ENCODE measurements at places on chromosomes 5 and 9.

DNA sequence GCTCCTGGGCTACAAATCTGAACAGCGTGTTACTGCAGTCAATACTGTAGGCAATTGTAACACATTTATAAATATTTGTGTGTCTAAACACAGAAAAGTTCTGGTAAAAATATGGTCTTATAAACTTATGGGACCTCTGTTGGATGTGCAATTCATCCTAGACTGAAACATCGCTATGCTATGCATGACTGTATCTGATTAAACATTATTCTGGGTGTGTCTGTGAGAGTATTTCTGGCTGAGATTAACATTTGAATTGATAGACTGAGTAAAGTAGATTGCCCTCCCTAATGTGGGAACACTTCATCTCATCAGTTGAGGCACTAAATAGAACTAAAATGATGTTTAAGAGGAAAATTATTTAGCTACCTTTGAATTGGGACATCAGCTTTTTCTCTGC, 24.3 kb upstream of the PRDM9 start:
- DNase-seq = no peak

- DNase-seq = no peak
These were observed 42.9 kb downstream of the GLRX start for GRCh38 chr5:95779611-95780010.

DNA sequence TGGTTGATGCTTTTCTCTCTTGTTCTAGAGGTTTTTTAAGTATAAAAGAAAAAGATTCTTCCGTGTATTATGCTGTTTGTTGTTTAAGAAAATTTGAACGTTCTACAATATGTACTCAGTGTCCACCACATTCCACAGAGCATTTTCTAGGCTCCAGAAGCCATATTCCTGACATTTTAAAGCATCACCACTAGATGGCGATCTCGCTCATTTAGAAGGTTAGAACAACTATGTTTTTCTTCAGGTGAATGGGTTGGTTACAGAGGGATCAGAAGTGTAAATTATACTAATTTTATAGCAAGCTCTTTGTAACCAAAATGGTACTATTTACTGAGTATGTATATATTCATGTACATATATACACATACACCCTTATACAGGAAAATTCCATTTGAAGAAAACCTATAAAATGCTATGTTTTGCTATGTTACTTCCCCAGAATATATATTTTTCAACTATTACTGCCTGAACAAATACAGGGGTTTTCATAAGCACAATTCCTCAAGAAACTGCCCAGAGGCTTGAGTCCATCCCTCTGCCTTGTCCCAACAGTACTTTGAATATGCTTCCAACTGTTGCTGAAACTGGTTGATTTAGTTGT, 284.3 kb downstream of the CCDC171 start:
- DNase-seq = peak; percentile 56

DNA sequence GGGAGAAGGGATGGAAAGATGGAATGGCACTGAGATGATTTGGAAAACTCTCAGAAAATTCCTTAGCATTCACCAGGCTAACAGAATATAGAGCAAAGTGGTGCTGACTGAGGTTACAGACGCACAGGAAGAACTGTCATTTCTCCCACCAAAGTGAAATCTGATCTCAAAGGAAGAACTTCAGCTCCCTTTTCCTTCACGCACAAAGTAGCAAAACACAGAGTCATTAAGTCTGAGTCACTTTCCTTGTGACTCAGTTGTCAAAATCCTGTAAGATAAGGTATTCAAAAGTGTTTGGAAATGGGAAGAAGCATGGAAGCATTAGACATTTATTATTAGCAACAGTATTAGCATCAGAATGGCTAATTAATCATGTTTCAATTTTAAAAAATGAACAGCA, 11.7 kb downstream of the MPDZ start:
- no peak for DNase-seq

- no peak for DNase-seq
These were observed 25.1 kb downstream of the CEL start for GRCh38 chr9:133086894-133087293.

All from GM12865 (cell line).